ENCODE measurements at places on chromosomes 13 and 19.

DNA sequence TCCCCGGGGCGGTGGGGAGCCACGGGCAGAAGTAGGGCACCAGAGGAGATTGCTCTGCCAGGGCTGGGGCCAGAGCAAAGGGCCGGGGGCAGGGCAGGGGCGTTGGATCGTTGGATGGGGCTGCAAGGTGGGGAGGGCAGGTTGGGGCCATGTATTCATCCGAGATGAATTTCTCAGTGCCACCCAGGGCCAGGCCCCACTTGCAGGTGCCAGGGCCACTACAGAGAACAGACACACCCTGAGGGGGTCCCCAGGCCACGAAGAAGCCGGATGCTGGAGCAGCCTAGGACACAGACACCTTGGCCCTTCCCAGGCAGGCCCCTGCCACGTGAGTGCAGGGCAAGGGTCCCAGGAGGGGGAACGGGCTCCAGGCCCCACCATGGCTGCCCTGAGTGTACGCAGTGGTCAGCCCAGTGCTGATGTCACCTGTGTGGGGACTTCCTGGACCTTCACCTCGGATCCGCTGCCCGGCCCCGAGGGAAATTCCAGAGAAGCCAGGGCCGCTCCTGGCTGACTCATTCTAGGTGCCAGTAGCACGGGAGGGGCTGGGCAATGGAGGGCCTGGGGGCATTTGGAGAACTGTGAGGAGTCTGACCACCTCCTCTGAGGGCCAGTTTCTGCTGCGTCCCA is 9.6 kb upstream of the SBNO2 start:
- no peak for DNase-seq

- DNase-seq: peak; percentile 47
Observed at GRCh38 chr13:101698400-101698799, 245.9 kb downstream of the ITGBL1 start.

- no peak for DNase-seq
Observed at GRCh38 chr19:41626877-41627276, at the start of gene CEACAM4. Gene CEACAM4, minus strand, starts transcription at chr19:41627074. Its CDS starts 111 bp downstream, at chr19:41626963.

DNA sequence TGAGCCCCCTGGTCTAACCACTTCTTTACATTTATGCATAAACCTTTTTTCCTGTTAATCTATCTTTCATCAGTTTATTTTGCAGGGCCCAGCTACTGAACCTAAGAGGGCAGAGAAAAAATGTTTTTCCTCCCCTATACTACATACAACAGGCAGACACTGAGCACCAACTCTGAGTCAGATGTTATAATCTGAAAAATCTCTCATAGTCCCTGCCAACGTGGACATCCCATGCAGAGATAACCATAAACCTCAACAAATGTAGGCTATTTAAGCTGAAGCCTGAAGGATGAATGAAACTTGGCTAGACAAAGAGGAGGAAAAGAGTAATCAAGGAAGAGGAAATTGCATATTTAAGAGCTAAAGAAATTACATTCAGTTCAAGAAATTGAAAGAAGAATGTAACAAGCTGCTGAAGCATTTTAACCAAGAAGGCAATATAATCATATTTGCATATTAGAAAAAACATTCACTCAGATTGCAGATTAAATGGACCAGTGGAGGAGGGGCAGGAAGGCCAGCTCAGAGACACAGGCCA is 2.6 kb downstream of the NEK3 start:
- DNase-seq: peak; percentile 10

GRCh38 chr13:57583529-57583928 is 48.0 kb upstream of the PCDH17 start:
- DNase-seq: no peak

GRCh38 chr19:14473073-14473977 is 1.8 kb downstream of the PTGER1 start:
- DNase-seq: no peak

DNA sequence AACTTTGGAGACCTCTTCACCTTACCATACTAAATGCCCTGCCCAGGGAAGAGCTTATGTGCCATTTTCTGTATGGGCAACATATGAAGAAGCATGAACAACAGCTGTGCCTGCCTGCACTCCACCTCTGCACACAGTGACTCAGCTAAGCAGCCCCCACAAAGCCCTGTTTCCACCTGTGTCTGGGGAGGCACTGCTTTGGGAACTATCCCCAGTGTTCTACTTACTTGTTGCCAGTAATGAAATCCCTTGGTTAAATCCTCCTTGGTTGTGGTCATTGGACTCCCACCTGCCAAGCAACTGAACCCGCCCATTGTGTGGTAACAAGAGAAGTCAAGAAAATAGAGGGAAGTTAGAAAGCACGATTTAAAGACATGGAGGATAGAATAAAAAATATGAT is 84.6 kb downstream of the NALCN start:
- DNase-seq: no peak

DNA sequence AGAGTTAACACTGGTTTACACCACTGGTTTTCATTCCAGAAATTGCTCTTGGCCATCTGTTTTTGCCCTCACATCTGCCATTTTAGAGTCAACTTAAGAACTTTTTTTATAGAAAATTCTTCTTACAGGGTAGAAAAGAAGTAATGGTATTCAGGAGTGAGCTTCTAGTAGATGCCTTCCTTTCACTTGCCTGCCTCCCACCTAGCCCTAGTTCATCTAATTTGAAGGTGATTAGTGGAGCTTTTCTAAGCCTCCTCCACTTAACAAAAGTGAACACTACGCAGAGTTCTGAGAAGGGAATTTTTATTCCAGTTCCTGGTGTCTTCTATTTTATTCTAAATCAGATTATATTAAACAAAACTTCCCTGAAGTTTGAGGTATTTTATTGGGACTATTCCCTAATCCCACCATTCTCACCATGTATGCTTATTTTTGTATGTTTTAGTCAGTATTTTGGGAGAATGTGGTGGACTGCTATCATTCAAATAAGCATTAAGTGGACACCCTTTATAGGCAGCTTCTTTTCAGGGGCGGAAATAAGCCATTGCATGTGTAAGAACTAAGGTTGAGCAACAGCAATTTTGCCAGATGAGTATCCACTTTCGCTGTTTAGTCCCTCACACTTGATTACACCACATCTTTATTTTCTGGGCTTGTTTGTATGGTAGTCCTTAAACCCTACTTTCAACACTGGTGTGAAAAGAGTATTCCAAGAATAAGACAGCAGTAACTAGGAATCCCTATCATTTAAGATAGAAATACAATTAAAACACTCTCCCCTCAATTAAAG is 156.9 kb downstream of the ENOX1 start:
- peak; percentile 59 for DNase-seq

DNA sequence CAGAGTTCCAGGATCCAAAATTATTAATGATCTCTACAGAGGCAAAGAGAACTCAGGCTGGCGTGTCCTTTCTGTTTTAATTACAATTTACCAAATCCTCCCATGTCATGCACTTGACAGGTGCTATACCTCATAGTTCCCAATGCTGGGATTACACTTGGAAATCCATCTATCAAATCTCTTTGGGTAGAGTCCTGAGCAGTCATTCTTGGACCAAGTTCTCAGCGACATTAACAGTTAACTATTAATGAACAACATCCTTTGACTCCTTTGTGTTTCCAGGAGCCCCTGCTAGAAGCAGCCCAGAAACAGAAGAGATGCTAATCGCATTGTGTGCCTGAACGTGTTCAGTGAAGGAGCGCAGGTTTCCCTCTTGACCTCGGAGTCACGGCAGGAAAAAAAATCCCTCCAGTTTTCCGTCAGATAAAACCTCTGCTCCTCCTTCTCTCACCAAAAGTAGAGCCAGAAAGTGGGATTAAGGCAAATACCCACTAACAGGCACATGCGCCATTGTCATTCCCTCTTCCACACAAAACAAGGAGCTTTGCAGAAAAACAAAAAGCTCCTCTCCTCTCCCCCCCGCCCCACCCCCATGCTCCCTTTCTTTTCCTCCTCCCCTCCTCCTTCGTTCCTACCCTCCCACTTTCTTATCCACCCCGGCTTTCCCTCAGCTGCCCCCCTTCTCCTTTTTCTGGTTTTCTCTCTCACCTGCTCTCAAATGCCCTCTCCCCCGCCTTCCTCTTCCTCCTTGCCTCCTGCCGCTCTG is 224.7 kb downstream of the ZIC5 start:
- no peak for DNase-seq

GRCh38 chr13:100274942-100275506 is 186.1 kb downstream of the PCCA start:
- DNase-seq: peak; percentile 42

Data from fibroblast of villous mesenchyme (primary cell).